AG08395 (cell line): ENCODE measurements at places on chromosomes 13 and 19.

- no peak for DNase-seq
These were observed 114.2 kb upstream of the CLDN10 start for GRCh38 chr13:95438297-95438696.

- DNase-seq = no peak
These were observed 3.3 kb downstream of the TIMM13 start for GRCh38 chr19:2423915-2424685.

DNA sequence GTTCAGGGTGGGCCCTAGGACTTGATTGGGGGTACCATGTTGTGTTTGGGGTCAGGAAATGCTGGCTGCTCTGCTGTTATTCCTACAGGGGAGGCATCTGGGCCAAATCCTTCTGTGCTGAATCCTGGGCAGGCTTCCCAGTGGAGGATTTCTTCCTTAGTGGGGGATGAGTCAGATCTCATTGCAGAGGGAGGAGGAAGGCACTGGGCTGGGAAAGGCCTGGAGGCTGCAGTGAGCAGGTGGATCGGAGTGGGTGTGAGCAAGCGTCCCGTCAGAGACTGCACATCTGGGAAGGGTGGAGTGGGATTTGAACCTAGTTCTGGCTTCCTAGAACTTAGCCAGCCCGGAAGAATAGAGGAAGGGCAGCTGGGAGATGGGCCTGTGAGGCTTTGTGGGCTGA is 11.5 kb downstream of the CCDC124 start:
- DNase-seq = peak; percentile 88

DNA sequence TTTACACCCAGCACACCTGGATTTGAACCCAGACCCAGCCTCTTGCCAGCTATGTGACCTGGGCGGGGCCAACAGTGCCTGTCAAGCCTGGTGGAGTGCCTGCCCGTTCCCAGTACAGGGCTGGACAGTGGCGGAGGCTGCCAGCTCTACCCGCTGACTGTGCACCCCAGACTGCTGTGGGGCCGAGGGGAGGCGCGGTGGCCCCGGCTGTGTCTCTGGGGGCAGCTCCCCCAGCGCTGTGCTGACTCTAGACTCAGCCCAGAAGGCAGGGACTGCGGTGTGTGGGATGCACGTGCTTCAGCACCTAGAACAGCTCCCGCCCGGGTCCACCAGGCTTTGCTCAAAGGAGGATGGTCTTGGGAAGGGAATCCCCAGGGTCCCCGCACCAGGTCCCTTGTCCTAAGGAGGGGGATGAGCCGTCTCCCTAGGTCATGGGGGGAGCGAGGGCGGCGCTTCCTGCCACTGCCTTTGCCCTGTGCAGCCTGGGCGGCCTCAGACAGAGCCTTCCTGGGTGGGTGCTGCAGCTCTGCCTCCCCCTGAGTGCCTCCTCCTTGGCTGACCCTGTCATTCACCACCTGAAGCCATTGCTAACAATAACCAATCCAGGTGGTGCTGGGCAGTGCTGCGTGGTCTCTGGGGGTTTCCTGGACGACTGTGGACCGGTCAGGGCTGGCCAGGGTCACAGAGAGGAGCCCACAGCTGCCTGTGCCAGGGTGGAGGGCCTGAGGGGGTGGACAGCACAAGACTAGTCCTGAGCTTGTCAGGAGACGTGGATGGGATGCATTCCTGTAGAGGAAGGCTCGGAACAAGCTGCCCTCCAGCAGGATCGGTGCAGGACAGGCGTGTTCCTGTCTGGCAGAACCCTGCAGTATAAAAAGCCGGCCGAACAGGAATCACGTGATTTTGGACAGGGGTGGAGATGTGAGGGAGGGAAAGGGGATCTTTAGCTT is 18.6 kb downstream of the TMEM255B start:
- peak; percentile 52 for DNase-seq

DNA sequence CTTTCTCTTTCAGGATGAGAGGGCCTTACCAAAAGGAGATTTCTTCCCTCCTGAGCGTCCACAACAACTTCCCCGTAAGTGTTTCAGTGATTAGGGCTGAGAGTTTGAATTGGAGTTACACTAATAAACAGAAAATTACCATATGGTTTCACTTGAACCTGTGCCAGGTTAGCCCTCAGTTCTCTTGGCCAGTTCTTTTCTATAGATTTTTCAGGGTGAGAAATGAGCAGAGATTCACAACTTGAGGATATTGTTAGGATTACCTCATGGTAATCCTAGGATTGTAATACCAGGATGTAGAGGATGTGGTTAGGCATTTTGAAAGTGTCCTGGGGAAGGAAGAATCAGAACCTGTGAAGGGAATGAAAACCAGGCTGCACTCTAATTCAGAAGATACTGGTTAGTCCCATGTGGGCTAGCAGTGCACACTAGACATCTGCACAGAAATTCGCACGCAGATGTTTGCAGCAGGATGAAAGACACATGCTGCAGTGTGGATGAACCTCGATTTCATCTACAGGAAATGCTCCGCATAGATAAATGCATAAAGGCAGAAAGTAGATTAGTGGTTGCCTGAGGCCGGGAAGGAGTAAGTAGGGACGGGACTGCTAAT is 24.1 kb downstream of the HNRNPM start:
- peak; percentile 23 for DNase-seq

DNA sequence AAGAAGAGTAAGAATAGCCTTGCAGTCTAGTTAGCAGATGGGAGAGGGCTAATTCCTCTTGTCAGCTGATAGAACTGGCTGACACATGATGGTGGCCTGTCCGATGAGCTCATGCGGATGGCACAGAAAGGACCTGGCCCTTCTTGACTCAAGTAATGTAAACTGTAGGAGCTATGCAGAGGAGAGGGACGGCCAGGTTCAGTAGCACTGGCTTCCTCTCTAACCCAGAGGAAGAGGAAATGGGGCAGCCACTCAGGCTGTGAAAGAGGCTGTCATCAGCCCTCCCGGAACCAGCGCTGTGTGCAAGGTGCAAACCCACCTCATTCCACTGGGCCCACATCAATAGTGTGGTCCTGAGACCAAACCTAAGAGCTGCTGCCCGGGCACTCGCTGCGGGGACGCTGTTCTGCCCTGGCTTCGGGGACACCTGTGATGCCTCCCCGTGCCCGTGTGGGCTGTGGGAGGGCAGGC is 30.8 kb upstream of the USE1 start:
- no peak for DNase-seq

DNA sequence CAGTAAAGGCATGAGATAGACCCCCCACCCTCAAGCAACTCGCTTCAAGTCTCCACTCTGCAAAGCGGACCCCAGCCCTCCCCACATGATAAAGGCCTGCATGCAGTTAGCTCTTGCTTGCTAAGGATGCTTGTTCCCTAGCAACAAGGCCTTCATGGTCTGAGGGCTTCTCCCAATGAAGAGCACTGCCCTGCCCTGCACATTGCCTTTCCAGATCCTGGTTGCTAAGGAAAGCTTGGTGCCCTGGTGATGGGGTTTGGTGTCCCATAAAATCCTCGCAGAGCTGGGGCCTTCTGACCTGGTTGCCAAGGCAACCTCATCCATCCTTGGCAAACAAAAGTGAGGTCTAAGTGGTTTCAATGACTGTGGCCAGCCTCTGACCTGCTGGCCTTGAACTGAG is 6.0 kb downstream of the DBP start:
- no peak for DNase-seq

GRCh38 chr19:41595258-41595889 is 19.4 kb downstream of the CEACAM21 start:
- DNase-seq = peak; percentile 71

DNA sequence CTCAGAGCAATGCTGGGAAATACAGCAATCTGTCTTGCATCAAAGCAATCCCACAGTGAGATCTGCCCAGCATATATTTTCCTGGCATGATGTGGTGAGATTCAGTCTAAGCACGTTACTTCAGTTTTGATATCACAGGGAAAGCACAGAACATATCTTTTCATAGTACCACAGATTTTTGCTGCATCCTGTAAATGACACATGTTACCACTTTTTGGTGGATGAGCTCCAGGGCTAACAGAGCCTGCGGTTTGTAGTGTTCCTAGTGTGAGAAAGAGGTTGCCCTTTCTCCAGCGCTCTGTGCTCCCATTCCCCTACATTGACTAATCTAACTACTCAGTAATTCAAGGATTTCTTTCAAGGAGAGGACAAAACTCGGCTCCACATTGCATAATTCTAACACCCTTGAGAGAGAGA is 409.0 kb downstream of the GPC6 start:
- peak; percentile 74 for DNase-seq

DNA sequence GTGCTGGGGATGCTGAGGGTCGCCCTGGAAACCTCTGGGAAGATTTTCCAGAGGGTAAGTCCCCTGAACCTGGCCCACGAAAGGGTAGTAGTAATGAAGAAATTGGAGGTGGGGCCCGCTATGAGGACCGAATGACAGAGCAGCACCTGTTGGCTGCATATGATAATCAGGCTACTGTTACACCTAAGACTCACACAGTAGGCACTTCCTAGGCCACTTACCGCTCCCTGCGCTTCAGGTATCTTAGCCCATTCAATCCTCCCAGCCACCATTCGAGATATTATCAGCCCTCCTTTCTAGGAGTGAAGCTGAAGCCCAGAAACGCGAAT is 4.3 kb upstream of the LRFN3 start:
- DNase-seq = no peak

- no peak for DNase-seq
These were observed 2.8 kb downstream of the BRME1 start for GRCh38 chr19:13902993-13903555.

- DNase-seq = peak; percentile 80
These were observed 8.6 kb upstream of the TYK2 start for GRCh38 chr19:10388957-10389356.

GRCh38 chr19:3210347-3211017 is 14.0 kb upstream of the CELF5 start:
- DNase-seq = peak; percentile 74

DNA sequence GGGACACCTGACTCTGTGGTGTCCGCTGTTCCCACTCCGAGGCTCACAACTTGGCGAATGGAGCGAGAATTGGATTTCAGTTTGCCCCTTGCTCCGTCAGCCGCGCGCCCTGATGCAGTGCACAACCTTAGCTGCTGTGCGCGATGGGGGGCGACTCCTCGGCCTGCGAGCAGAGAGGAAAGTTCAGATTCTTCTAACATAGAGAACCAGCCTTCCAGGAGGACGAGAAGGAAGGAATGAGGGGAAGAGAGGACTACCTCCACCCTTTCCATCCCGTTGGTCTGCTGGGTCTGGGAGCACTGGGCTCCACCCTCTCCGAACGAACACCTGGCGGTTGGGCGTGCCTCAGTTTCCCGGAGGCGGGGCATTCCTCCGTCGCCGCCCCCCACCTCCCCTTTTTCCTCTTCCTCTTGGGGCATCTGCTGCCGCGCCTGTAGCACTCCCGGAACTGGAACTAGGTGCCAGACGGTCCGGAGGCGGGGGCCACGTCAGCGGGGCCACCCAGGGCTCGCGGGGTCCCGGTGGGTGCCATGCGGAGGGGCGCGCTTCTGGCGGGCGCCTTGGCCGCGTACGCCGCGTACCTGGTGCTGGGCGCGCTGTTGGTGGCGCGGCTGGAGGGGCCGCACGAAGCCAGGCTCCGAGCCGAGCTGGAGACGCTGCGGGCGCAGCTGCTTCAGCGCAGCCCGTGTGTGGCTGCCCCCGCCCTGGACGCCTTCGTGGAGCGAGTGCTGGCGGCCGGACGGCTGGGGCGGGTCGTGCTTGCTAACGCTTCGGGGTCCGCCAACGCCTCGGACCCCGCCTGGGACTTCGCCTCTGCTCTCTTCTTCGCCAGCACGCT is at the start of gene KCNK6:
Gene KCNK6, plus strand, starts transcription at position 425 of the 838 bp plus-strand sequence. Its CDS starts 106 bp downstream, at position 531.
- DNase-seq = peak; percentile 24

DNA sequence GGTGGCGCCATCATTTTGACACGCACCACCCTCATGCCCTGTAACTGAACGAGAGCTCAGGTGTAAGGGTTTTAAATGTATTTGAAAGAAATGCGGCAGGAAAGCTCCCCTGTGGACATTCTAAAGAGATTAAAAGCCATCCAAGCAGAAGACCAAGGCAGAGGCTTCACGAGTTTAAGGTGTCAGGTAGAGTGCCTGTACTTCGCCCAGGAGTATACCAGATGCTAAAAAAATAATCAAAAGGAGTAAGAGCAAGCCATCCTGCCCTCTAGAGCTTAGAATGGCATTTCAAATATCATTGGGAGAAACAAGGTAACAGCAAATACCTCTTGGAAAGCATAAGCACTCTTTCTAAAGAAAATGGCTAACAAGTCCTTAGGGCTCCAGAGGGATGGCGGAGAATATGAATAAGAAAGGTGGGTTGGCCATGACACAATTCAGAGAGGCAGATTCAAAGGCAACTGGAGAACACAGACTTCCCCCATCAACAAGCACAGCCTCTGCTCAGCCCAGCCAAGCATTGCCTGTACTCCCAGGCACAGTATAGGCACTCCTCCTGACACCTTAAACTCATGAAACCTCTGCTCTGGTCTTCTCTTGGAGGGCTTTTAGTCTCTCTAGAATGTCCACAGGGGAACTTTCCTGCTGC is 447.6 kb downstream of the SUCLA2 start:
- DNase-seq = no peak

GRCh38 chr13:29991343-29991742 is 140.9 kb upstream of the UBL3 start:
- peak; percentile 96 for DNase-seq

DNA sequence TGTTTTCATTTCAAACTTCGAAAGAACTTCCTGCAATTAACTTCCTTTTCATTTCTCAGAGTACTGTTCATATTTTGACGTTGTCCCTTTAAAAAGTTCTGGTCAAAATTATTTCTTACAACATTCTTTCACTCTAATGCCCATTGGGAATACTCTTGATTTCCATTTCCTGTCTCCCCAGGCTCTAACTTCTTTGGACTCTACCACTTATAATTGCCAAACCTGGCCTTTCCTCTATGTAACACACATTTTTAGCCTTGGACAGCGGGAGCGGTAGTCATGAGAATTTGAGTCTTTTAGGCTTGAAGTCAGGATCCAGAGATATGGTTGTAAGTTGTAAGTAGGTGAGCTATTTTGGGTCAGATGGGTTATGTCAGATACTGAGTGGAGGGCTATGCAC is 163.5 kb upstream of the SPRY2 start:
- no peak for DNase-seq

DNA sequence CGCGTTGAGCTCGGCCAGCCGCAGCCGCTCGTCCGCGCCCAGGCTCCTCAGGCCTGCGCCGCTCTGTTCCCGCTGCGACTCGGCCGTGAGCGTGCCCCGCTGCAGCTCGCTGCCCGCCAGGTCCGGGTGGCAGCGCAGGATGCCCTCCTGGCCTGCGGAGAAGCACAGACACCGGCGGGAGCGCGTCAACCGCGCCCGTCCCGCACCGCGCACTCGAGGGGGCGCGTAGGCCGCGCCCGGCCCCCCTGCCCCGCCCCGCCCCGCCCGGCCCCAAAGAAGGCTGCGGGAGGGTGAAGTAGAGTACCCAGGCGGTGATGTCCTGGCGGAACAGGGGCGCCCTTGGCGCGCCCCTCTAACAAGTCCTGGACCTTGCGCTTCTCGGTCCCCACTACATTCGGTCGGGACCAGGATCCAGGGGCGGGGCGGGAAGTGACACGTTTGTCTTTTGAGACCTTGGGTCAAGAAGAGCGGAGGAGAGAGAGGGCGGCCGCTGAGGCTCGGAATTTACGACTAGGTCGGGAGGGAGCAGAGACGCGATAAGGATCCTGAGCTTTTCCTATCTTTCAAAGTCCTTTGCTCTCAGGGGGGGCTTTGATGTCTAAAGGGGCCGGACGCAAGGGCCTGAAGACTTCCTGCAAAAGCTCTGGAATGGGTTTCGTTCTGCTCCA is 9.3 kb upstream of the CDX2 start:
- no peak for DNase-seq

GRCh38 chr13:43306372-43306771 is 283.0 kb downstream of the DNAJC15 start:
- DNase-seq = no peak
